ENCODE measurements at places on chromosomes 12 and 14.

DNA sequence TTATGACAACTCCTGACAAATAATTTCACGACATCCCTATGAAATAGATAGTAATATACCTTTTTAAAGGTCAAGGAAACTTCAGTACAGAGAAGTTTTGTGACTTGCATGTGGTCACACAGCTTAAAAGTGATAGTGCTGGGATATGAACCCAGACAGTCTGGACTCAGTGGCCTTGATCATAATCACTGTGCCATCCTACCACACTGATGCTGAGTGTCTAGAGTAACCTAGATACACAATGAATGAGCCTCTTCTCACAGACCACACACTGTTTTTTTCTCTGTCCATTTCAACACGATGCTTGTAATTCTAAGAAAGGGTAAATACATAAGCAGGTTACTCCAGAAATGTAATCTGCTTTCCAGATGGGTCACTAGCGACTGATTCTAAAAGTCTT, 88.2 kb downstream of the SYNE2 start:
- no peak for DNase-seq

- DNase-seq = no peak
Measured at GRCh38 chr14:46325157-46325556, 326.4 kb downstream of the RPL10L start.

DNA sequence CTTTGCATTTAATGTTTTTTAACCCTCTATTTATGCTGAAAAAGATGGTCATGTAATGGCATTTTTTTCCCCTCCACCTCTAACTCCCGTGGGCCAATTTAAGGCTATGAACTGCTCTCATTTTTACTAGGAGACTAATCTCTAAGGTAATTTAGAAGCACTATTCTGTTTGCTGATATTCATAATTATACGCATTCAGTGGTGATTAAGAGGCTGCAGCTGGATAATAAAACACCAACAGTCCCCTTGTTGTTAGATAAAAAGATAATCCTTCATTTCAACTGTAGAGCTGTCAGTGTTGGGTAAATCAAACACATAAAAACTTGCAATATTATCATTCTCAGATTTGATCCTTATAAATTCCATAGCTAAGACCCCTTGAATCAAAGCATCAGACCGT, 8.9 kb downstream of the MYO1H start:
- DNase-seq = no peak

DNA sequence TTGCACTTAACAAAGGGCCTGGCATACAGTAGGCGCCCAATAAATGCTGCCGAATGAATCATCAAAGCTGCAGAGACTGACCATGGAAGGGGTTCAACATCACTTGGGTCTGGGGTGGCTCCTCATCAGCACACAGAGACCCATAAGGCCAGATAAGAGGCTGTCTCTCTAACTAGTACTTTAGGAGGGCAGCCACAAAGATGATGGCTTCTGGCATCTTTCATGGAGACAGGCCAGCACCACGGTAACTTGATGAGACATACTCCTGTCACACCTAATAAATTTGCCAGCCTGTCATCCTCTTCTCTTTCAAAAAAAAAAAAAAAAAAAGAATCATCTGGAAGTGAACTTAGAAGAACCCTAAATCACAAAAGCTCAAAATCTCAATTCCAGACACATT, 3.4 kb downstream of the PRIMA1 start:
- DNase-seq = no peak

GRCh38 chr12:66341126-66341525, 38.8 kb downstream of the HELB start:
- DNase-seq = no peak

All from IMR-90 (cell line).